ENCODE measurements at places on chromosomes 6 and 20.

DNA sequence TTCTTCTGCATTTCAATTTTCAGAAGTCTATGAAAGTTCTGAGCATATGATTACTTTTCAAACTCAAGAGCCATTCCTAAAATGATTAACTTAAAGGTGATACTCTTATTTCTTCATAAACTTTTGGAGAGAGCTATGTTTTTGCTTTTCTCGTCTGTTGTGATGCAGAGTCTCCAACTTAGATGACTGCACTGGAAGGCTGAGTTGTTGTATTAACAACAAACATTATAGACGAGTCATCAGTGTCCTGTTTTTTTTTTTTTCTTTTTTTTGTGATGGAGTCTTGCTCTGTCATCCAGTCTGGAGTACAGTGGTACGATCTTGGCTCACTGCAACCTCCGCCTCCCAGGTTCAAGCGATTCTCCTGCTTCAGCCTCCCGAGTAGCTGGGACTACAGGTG, 101.9 kb downstream of the CD109 start:
- no peak for DNase-seq

DNA sequence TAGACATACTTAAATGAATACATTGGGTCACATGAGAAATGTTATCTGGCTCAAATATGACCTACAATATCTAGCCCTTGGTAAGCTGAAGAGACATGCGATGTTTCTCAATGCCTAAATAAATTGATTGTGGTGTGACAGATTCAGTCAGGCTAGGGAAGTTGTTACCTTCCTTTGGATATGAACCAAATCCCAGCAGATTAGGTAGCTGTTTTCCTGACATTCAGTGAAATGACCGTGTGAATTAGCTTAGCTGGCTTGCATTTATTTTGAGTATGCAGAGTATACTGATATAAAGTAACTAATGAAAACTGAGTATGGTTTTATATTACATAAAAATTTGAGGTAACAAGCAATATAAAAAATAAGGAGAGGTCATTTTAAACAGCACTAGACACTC, 288.2 kb downstream of the GJA1 start:
- no peak for DNase-seq

- no peak for DNase-seq
Observed at GRCh38 chr6:127439718-127440117, 19.5 kb downstream of the KIAA0408 start.

DNA sequence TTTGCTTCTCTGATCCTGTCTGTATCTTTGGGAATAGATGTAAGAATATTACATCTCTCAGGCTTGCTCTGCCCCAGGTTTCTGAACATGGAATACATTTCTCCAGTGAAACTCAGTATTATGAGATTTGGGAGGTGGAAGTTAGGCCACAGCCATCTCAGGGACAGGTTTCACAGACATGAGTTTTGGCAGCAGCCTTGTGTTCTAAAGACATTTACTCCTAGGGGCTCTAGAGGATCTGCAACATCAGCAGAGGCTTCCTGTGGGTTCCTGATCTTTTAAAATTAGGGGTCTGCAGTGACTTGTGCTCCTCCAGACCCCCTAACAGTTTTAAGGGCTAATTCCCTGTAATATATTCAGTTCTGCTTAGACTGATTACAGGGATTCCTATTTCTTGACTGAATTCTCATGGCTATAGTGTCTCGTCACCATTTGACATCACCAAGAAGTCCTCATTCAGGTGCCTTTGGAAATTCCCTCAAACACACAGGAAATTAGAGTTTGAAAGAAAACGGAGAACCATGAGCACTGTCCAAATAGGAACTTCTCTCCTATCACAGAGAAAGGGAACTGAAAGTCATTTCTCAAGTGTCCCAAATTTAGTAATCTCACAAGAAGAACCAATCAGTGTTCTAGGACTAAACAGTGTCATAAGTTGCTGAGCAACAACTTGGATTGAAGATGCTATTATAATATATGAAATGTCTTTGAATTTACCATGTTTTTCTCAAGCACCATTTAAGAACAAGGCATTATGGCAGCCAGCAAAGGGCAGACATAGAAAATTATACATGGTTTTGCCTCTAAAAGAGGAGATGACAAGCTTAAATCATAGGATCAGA, 2.5 kb upstream of the HLA-DRA start:
- no peak for DNase-seq

DNA sequence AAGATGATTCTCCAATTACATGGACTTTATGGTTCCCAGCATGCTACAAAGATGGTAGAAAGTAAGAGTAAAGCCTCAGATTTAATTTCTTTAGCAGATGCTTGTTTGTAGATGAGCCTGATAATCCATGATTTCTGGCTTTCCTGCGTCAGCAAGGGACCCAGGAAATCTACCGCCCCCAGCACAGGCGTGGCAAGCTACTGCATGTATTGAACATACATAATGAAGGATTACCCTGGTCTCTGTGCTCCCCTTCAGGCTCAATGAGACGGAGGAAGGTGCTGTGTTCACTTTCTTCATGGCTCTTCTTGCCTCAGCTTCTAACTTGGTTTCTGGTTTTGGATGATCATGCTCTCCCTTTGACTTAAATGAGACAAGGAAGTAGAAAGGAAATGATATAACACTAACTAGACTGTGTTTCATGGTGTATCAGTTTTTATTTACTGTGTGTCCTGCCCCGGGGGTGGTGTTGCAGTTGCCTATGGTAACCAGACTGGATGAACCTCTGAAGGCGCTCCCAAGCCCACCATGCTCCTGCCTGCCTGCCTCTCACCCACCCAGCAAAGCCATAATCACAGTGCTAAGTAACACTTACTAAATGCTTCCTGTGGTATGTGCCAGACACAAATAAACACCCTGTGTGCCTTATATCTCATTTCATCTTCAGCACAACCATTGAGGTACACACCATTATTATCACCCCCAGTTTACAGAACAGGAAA, 17.9 kb downstream of the GCM1 start:
- DNase-seq, result no peak

DNA sequence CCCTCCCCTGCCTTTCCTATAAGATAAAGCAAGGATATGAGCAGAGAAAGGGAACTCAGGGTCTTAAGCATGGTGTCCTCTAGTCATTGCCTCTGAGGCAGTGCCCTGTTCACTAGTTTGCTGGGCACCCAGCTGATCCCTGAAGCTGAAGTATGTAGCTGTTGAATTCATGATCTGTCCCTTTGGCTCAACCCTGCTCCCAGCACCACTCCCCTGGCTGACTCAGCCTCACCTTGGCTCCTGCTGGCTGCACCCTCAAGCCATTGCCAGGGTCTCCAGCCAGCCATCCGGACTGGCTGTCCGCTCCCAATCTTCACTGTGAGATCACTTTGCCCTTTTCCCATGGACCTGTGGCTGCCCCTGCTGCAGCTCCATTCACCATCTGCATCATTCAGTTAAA, 25.9 kb upstream of the UST start:
- no peak for DNase-seq

- DNase-seq, result peak; percentile 13
Observed at GRCh38 chr6:35044761-35045421, 96.2 kb downstream of the TCP11 start.

GRCh38 chr6:52053038-52053695, 34.2 kb downstream of the PKHD1 start:
- no peak for DNase-seq

GRCh38 chr6:137769797-137770362, 97.2 kb upstream of the TNFAIP3 start:
- DNase-seq, result no peak

DNA sequence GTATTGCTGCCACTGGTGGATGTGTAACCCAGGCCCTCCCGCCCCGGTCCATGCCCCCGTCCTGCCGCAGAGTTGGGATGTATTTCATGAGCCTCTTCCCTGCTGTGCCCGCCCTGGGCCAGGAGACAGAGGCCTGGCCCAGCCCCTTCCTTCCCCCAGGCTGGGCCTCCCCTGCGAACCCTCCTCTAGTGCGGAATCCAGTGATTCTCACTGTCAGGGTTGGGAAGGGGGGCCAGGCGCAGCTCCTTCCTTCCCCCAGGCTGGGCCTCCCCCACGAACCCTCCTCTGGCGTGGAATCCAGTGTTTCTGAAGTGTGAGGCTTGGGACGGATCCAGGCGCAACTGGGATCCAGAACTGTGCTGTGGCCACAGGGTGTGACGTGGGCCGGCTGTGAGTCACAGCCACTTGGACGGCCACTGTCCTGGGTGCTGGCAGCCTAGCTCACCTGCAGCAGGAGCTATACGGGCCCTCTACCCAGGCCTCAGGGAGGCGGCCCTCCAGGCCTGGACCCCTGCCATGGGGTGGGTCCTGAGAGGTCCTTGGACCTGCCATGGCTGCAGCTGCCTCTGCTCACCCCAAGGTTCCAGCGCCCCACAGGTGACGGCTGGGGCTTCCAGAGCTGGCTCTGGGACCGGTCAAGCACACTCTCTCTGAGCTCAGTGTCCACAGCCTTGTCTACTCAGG, 28.3 kb downstream of the COL20A1 start:
- DNase-seq, result no peak

DNA sequence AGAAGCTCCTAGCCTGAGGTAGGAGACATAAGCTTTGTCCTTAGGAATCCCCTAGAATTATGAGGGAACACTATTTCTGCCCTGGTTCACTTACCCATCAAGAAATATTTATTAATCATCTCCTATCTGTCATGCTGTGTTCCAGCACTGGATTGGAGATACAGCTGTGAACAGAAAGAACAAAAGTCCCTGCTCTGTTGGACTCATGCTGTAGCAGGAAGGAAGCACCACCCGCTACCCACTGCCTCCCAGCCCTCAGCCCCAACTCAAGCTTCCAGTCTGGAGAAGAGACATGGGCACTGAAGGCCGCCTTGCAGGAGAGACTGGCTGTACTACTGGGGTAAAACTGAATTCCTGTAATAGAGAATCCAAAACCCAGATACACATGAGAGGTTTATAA, 78.0 kb downstream of the MDGA1 start:
- DNase-seq, result no peak

DNA sequence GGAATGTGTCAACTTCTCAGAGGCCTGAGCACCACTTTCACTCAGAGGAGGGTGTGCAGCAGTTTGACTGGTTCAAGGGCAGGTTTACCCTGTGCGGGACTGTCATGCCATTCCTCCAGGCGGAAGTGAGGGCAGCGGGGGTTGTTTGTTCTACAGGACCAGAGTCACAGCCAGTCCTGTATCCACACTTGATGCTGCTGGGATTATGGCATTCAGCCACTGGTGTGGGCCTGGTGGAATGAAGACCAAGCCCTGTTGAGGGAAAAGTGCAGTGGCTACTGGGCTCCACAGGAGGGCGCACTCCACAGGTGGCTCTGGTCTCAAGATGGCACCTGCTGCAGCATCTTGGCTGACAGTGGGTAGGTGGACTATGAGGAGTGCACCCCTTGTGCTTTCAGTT, 14.8 kb downstream of the SEMG2 start:
- no peak for DNase-seq

- no peak for DNase-seq
Observed at GRCh38 chr20:63163596-63164483, 52.1 kb downstream of the YTHDF1 start.

DNA sequence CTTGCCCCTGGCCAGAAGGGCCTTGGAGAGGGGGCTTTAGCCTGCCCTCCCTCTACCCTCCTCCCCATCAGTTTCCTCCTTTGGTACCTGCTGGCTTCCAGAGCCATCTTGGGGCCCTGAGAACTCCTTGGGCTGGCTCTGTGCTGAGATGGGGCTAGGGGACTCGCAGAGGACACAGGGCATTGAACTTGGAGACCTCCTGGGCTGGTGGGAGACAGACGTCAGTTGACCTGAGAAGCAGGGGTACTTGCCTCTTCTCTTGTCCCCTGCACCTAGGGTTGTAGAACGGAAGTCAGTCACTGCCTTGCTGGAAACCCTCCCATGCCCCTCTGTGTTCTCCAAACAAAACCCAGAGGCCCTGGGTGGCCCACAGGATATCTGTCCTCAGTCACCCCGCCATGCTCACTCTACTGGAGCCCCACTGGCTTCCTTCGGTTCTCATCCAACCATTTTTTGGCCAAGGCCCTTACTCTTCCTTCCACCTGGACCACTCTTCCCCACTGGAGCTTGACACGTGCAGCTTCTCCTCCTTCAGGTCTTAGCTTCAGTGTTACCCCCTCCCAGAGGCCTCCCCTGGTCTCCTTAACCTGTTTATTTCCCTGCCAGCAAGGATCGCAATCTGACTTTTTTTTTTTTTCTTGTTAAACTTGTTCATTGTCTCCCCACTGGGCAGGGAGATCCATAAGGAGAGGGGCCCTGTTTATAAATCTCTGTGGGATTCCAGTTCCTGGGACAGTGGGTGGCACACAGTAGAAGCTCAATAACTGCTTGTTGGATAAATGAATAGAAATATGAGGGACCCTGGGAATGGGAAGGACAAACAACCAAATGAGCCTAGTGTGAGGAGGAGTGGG, 971 bp downstream of the RBCK1 start:
- no peak for DNase-seq

DNA sequence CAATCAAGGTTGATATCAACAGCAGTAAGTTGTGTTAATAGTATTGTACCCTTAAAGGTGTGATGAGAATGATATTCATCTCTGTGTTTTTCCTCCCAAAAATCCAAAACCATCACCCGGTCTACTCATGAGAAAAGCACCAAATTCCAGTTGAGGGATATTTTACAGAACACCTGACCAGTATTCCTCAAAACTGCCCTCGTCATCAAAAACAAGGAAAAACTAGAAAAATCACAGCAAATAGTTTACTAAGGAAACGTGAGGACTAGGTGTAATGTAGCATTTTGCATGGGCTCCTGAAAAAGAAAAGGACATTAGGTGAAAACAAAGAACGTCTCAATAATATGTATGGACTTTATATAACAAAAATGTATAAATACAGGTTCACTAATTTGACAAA, 394.4 kb upstream of the NRSN1 start:
- DNase-seq, result no peak

- no peak for DNase-seq
Observed at GRCh38 chr6:68211242-68211795, 423.8 kb upstream of the ADGRB3 start.

GRCh38 chr6:15791448-15792181, 128.8 kb upstream of the DTNBP1 start:
- no peak for DNase-seq

GRCh38 chr6:90078513-90079289, 184.4 kb downstream of the GJA10 start:
- DNase-seq, result no peak

All from CD4-positive, alpha-beta T cell (primary cell).